ENCODE measurements at places on chromosomes 3 and 15.

GRCh38 chr3:87270908-87271700 is 5.3 kb downstream of the POU1F1 start:
- no peak for DNase-seq

GRCh38 chr15:26314577-26314976 is 451.4 kb upstream of the ATP10A start:
- no peak for DNase-seq

DNA sequence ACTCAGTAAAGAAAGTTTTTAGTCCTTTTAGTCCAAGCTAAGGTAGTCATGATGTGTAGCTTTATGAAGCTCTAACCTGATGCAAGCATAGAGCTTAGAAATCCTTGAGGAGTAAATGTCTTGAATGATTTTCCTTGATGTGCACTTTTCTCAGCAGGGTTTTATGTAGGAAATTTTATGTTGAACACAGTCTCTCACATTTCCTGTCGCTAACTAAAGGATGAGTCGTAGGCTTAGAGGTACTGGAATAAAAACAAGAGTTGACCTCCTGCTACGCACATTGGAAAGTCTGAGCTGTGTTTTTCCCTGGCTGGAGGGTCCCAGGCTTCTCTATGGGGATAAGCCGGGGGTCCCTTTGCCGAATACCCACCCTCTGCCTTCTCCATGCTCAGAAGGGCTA is 34.7 kb upstream of the ZPLD1 start:
- peak; percentile 50 for DNase-seq

GRCh38 chr3:54685213-54685612 is 242.6 kb downstream of the LRTM1 start:
- DNase-seq, result no peak

DNA sequence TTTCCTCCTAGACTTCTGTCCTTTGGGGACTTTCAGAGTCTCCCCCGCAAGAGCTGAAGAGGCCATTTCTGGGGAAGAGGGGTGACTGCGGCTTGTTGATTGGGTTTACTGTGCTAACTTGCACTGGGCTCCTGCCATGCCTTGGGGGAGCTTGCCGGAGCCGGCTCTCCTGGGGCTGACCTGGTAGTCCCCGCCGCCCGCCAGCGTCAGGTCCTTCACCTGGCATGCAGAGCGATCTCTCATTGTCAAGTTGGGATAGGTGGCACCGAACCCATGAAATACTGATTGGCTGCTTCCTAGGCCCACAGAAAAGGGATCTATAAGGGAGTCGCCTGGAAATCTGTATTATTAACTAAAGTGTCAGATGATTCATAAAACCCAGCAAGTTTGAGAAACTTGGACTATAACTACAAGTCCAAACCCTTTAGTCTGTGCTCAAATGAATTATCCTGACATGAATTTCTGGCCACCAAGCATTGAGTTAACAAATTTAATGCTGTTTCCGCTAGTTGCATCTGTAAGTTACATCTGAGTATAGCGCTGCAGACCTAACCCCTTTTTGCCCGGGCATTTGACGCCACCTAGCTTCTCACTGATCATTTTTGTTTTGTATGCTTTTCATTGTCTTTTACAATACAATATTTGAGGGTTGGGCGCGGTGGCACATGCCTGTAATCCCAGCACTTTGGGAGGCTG is 607 bp upstream of the IMP3 start:
- peak; percentile 70 for DNase-seq

DNA sequence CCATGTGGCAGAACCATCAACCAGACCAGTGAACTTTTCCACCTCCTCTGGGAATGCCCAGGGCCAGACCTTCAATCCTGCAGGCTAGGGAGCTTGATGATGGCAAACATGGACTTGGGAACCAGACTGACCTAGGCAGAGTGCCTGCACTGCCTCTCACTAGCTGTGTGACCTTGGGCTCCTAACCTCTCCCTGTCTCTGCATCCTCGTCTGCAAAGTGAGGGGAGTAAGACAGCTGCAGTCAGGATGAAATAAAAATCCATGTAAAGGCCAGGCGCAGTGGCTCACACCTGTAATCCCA is 17.5 kb upstream of the LOXL1 start:
- no peak for DNase-seq

DNA sequence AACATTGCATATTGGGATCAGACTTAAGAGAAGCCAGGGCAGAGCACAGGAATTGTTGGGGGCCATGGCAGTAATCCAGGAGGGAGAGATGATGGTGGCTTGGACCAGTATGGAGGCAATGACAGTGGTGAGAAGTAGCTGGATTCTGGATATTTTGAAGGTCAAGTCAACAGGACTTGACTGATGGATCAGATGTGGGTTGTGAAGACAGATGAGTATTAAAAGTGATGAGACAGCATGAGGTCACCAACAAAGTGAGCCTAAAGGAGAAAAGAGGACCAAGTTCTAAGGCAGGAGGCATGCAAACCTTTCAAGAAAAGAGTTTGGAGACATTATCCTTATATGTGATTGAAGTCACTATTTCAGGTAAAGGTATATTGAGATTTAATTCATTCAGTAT is 56.6 kb upstream of the TIPARP start:
- DNase-seq, result no peak

DNA sequence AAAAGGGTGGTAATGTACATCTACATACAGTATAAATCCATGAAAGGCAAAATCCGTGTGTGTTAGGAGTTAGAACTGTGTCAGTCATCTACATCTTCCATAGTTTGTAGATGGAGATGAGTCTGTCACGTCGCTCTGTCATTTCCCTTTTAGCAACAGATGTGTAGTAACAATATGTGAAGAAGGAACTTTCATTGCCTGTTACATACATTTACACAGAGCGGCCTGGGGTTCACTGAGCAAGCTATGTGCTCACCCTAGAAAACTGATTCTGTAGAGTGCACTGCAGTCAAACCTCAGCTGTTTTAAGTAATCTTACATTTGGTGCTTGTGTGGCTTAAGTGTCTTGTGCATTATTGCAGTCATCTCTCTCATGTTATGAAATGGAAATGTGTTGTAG is 41.6 kb upstream of the AP3B2 start:
- no peak for DNase-seq

GRCh38 chr3:183825456-183826161 is at the start of gene MAP6D1:
TSS of gene MAP6D1 (minus strand) at chr3:183825577. CDS start at chr3:183825547, 30 bp downstream.
- peak; percentile 56 for DNase-seq

- DNase-seq, result no peak
These were observed 315.9 kb downstream of the FEZF2 start for GRCh38 chr3:62057339-62058047.

GRCh38 chr3:170232266-170232665 is 10.0 kb downstream of the PRKCI start:
- DNase-seq, result peak; percentile 41

DNA sequence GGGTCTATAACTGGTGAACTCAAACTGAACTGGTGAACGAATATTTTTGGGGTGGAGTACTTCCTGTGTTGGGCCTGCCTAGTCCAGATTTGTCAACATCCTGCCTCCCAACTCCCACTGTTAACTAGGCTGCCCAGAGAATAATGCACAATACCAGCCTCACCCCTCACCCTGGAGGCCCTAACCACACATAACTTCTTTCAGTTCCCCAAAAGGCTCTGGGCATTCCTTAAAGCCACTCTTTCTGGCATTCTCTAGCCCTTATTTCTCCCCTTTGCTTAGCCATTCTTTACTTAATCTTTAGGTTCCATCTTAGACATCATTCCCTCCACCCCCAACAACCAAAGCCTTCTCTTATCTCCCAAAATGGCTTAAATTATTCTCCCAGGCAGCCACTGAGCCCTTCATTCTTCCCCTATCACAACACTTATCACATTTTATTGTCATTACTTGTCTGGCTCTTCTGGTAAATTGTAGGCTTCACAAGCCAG is 9.1 kb upstream of the SEC11A start:
- DNase-seq, result no peak

GRCh38 chr15:83709241-83709640 is 55.3 kb downstream of the ADAMTSL3 start:
- peak; percentile 39 for DNase-seq

DNA sequence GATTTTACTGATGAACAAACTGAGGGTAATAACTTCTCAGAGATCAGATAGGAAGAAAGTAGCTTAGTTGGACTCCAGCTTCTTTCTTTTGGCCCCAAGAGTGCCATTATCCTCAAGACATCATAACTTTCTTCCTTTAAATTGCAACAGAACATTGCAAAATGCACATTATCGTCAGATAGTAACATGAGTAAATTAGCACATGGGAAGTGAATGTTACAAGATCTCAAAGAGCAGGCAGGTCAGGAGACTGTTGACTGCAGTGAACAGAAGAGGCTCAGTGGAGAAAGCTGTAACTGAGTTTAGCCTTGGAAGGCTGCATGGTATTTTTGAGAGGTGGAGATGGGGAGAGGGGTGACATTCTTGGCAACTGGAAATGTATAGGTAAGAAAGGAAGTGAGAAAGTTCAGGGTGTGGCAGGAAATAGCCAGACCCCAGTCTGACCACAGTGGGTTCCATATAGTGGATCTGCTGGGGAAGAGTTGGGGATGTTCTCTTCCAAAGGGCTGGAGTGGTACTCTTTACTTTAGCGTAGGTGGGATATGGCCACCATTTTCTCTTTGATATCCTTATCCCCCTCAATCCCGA is 307.7 kb downstream of the RPLP1 start:
- DNase-seq, result no peak

GRCh38 chr3:66490214-66490613 is 10.6 kb downstream of the LRIG1 start:
- DNase-seq, result no peak

DNA sequence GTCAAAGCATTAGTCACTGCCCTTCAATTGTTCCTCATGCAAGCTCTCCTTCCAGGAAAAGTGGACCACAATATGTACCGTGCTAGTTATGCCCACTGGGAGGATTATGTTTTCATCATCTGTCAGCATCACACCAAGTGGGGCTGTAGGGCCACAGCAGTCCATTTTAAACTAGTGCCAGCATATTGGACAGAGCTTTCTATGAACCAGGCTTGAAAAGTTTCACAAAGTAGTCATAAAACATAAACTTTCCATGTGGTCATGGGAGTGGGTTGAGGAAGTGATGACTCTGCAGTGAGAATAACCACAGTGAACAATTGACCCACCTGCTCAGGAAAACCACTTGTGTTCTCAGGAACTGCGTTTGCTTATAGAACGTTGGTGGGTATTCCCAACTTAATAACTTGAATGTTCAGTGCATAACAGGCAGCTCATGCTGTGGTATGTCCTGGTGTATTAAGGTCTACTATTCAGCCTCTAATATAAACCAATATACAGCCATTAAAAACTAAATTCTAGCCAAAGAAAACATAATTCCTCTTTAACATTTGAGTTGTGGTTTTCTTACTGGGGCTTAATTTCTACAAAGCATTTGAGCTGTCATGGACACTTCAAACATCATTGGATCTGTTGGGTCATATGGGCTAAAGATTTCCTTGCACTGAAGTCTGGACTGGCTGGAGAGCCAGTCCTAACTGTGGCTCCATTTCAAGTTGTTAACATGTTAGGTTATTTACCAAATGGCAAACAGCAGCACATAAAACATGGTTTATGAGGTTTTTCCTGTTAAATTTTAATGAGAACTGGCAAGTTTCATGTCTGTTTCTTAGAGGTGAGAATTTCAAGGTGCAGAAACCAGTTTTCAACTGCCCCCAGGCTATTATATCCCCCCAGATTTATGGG is 274.1 kb downstream of the OTOL1 start:
- no peak for DNase-seq

DNA sequence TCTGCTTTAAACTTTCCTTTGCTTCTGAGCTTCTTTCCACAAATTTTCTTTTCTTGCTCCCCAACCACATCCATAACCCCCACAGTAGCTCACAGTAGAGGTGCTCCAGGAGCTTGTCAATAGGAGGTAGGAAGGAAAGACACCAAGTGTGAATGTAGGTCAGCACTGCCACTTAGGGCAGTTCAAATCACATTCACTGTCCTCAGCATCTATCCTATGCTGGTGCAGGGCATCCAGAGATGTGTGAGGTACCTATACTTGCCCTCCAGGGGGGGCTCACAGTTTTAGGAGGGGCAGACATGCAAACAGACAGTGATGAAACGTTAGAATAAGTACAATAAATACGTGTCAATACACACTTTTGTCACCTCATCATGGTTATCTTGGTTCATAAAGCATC is 1.5 kb upstream of the SPSB4 start:
- peak; percentile 11 for DNase-seq

DNA sequence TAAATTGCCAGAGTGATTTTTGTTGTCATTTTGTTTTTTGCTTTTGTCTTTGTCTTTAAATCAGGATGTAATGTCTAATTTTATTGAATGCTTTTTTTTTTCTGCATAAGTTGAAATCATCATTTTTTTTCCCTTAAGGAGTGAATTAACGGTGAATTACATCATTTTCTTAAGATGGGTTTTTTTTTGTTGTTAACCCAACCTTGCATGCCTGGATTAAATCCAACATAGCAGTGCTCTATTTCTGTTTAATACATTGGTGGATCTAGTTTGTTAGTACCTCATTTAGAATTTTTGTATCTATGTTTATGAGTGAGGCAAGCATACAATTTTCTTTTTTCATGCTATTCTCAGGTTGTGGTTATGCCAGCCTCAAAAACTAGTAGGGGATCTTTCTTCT is 186.4 kb upstream of the TMC3 start:
- no peak for DNase-seq

GRCh38 chr15:37090543-37091175 is 9.7 kb downstream of the MEIS2 start:
- no peak for DNase-seq

- DNase-seq, result no peak
These were observed at the start of gene TMEM202 for GRCh38 chr15:72397796-72398588. TSS of gene TMEM202 (plus strand) at chr15:72398305. CDS start at chr15:72398327, 22 bp downstream.

GRCh38 chr15:55320963-55321362 is 1.9 kb downstream of the PIGB start:
- no peak for DNase-seq

- DNase-seq, result no peak
These were observed 25.7 kb downstream of the TYRO3 start for GRCh38 chr15:41584636-41585126.

DNA sequence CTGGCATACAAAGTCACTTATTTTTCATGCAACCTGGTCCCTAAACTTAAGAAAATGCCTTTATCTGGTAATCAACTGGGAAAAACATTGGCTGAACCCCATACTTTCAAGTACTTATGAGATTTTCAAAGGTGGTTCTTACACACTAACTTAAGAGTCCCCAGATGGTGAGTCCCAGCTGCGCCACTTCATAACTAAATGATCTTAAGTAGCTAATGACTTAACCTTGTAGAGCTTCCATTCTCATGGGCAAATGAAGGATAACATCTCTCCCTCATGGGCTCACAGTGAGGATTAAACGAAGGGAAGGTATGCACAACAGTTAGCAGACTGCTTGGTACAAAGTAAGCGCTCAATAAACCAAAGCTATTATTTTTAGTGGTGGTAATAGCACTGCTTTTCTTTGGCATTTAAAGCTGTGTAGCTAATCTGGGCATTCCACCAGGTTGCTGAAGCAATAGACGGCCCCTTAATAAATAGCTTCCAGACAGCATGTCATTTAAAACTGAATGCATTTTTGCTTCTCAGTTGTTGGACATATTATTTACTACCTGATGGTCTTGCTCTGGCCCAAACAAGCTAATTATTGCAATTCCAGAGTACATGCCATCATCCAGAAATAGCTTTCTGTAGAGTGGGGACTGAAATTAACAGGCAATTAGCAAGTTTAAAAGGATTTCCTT is 55.4 kb downstream of the LIPC start:
- DNase-seq, result no peak

Measured in ACHN (cell line).